CD4-positive, alpha-beta memory T cell (primary cell): ENCODE measurements at places on chromosomes 7 and 10.

- no peak overlapping the region for H3K27ac ChIP-seq
- no peak for DNase-seq
- no peaks in the 10 kb centered on the region for H3K4me1 ChIP-seq
- H3K4me3 ChIP-seq, result no peak overlapping the region
Measured at GRCh38 chr7:132386201-132386681, 190.0 kb downstream of the PLXNA4 start.

- no peaks in the 10 kb centered on the region for H3K27me3 ChIP-seq
- no peak for DNase-seq
- no peaks in the 10 kb centered on the region for H3K4me1 ChIP-seq
- no peak overlapping the region for H3K4me3 ChIP-seq
- no peak overlapping the region for H3K27ac ChIP-seq
Measured at GRCh38 chr10:108203905-108204527, 1039.5 kb upstream of the SORCS1 start.

DNA sequence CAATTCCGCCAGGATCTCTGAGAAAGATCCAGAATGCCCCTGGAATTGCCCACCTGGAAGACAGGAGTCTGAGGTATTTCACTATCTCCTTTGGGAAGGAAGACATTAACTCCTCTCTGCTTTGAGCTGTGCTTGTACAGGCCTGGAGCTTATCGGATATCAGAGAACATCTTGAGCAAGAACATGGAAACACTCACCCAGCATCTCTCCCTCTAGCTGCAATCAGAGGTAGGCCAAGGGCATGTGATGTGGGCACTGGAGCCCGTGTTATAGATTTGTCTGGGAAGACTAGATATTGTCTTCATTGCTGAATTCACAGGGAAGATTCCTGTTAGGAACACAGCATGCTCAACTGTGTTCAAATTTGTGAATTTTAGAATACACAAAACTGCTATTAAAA lies 233.9 kb downstream of the PHF14 start:
- no peaks in the 10 kb centered on the region for H3K4me1 ChIP-seq
- H3K27me3 ChIP-seq, result no peaks in the 10 kb centered on the region
- DNase-seq, result no peak
- no peak overlapping the region for H3K4me3 ChIP-seq
- H3K36me3 ChIP-seq, result no peaks in the 10 kb centered on the region
- no peak overlapping the region for H3K27ac ChIP-seq

DNA sequence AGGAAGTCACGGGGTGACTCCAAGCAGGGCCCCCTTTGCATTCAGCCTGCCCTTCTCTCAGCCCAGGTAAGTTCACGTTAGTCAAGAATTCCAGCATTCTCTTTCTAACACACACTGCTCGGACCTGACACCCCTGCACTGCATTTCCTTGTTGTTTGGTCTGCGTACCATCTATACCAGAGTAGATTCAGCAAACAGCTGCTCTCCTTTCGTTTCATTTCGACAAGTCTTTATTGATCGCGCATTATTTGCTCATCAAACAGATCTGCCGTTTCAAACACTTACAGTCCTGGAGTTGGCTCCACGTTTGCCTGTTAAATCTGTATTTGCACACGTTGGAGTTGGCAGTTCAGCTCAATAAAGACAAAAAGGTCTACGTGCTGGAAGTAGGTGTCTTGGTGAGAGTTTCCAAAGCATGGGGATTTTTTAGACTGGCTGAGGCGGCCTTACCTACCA lies 495.1 kb downstream of the RPS24 start:
- H3K4me3 ChIP-seq, result no peak overlapping the region
- no peaks in the 10 kb centered on the region for H3K27me3 ChIP-seq
- no peak overlapping the region for H3K27ac ChIP-seq
- DNase-seq, result no peak

DNA sequence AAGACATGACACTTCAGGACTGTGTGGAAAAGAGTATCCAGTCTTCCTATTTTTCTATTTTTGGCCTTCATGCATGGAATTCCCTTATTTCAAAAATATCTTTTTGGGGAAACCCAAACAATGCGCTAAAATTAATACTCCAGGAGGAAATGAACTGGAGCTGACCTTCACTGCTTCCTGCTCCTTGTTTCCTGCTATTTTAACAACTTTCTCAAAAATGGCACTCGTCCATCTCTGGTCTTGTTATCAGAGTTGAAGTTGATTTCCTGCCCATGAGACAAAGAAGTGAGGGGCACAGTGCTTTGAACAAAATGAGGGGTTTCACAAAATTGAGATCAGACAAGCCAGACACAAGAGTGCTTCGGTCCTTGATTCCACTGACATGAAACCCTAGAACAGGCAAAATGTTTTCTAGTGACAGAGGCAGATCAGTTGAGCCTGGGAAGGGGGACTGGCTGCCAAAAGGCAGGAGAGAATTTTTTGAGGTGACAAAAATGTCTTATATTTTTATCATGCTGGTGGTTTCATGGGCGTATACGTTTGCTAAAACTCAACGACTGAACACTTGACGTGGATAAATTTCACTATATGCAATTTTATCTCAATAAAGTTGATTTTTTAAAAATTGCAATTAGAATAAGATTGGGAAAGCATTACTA lies 193.2 kb downstream of the CREB5 start:
- no peaks in the 10 kb centered on the region for H3K36me3 ChIP-seq
- H3K27me3 ChIP-seq, result no peaks in the 10 kb centered on the region
- no peak overlapping the region for H3K27ac ChIP-seq
- no peaks in the 10 kb centered on the region for H3K4me1 ChIP-seq

GRCh38 chr7:87217983-87218653 lies 1.4 kb downstream of the TMEM243 start:
- no peaks in the 10 kb centered on the region for H3K27me3 ChIP-seq
- H3K4me3 ChIP-seq, result peak overlapping the region; percentile 83
- H3K4me1 ChIP-seq, result peaks cover 60% of the 10 kb centered on the region
- DNase-seq, result no peak
- no peaks in the 10 kb centered on the region for H3K36me3 ChIP-seq
- H3K27ac ChIP-seq, result peak overlapping the region; percentile 92

GRCh38 chr10:71351628-71352319 lies 32.7 kb downstream of the SLC29A3 start:
- H3K27ac ChIP-seq, result no peak overlapping the region
- no peaks in the 10 kb centered on the region for H3K4me1 ChIP-seq
- peaks cover 4% of the 10 kb centered on the region for H3K36me3 ChIP-seq
- no peak for DNase-seq
- H3K27me3 ChIP-seq, result no peaks in the 10 kb centered on the region

GRCh38 chr10:114856544-114857287 lies 35.1 kb downstream of the FHIP2A start:
- no peak overlapping the region for H3K4me3 ChIP-seq
- no peak for DNase-seq
- peak overlapping the region; percentile 9 for H3K27ac ChIP-seq
- H3K4me1 ChIP-seq, result peaks cover 21% of the 10 kb centered on the region
- H3K36me3 ChIP-seq, result peaks cover 26% of the 10 kb centered on the region
- H3K27me3 ChIP-seq, result no peaks in the 10 kb centered on the region
